ENCODE measurements at places on chromosomes 6 and 20.
A peak's percentile ranks its signal among the peaks of the same experiment; 100 is the strongest.

DNA sequence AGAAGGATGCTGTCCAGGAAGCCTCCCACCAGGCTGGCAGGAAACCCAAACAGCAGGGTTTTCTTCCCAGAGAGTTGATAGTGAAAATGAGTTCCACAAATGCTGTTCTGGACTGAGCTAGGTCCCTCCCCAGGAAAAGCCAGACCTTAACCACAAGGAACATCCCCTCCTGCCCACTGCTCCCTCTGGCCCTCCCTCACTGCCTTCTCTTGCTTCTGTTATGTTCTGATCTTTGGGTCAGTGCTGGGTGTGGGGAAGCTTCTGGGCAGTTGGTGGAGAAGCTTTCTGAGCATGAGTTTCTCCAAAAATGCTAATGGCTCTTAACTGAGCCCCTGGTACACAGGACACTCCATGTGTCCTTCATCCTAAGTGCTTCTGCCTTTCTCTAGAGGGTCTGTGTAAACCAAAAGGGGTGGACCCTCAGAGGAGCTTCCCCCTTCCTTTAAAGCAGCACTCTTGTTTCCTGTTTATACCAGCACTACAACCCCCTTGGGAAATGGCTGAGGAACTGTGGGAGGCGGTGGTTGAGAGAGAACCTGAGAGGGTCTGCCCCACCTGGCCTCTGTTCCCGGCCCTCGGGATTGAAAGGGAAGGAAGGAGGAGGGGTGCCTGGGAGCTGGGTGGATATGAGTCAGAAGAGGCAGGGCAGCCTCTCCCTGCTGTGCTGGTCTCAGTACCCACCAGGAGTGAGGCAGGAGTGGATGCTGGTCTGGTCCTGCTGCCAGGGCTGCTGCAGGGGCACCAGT, 42.0 kb downstream of the CDS2 start:
- peak; percentile 70 for DNase-seq

DNA sequence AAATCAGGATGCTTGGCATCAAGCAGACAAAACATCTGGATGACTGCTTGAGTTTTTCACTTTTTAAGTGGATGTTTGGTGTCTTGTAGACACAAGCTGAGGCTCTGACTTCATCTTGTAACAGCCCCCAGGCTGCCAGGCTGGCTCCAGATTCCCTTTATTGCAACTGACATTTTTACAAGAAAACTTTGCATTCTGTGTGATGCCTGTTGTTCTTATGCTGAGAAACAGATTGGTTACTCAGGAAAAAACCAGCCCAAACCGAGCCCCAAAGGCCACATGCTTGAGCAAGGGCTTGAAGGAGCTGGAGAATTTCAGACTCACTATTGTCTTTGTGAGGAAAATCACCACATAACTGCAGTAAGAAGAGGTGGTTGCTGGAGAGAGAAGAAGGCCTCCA, 98.4 kb upstream of the PREP start:
- no peak for DNase-seq

- no peak for DNase-seq
Measured at GRCh38 chr6:144741659-144742058, 456.5 kb downstream of the UTRN start.

GRCh38 chr6:85672050-85672449, 29.4 kb upstream of the SYNCRIP start:
- DNase-seq, result no peak

GRCh38 chr20:52539891-52540290, 348.3 kb upstream of the ZFP64 start:
- no peak for DNase-seq

DNA sequence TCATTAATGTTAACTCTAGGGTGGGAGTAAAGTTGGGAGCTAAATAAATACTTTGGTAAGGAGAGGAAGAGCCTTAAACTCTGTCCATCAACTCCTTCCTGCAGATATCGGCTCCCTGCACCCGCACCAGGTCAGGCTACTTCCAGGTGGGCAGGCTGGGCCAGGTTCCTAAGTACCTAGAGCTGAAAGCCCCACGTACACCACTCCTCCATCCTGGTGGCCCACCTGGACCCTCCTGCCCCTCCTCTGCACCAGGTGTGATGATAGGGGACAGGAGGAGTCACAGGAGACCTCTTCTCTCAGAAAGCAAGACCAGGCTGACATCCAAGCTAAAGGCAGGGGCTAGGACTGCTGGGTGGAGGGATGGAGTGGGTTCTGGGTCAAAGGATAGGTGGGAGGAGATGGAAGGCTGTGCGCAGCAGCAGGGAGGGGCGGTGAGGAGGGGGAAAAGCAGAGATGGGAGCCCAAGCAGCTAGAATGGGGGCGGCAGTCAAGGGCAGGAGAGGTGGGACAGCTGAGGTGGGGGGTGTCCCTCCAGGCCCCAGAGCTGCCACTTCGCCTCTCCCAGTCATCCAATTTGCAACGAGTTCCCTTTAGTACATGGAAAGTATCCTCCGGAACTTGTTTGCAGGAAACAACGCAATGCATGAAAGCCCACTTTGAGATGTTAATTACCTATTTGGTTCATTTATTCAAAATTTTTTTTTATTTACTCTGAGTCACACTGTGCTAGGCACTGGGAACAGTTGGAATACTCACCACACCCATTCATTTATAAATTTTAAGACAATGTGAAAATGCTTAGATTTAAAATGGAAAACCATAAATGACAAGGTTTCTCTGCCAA, 15.2 kb upstream of the TOX2 start:
- no peak for DNase-seq

DNA sequence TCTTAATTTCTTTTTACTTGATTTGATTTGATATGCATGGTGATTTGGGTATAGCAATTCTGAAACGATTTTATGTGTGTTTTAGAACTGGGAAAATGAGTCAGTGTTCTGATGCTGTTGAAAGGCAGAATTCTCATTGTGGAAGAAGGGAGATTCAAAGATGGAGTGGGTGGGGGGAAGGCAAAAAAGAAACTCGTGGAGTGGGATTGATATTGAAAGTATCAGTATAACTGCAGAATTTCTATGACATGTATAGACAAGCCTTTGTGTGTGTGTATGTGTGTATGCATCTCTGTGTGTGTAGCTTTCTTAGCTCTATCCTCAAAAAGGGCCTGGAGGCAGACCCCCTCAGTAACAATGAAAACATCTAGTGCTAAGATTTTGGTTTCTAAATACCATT, 184.3 kb upstream of the OLIG3 start:
- no peak for DNase-seq

DNA sequence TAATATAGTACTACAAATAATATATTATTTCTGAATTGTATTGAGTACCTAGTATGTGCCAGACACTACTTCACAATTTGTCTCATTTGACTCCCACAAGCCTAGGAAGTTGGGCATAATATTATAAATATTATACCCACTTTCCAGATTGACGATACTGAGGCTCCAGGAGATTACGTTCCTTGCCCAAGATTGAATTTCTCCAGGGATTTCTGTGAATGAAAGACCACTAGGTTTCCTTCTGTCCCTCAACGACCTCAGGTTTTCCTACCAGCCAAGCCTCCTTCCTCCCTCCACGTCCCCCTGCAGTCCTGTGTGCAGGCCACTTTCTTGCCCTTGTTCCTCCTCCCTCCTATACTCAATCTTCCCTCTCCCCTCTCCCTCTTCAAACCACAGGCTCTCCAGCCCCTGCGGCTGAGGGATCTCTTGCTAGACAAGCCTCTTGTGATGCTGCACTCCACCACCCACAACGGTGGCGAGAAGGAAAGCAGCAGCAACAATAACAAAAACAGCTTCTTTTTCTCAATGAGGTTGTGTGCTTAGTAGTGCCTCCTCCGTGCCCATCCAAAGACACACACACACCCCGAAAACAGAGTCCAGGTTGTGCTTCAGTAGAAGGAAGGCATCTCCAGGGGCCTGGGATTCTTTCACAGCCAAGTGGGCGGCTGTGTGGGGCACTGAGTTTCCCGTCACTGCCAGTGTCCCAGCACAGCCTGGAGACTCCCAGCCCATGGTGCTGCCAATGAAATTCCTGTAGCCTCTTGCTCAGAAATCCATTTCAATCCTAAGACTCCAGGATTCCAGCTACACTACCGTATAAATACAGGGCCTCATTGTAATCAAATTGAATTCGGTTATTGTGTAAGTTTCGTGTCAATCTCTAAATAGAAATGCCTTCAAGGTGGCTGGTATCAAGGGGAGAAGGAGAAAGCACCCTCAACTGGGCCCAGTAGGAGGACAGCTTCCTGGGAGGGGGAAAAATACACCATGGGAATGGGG, 94.4 kb downstream of the NCR2 start:
- no peak for DNase-seq

- DNase-seq, result no peak
Measured at GRCh38 chr6:32637219-32637880, at the start of gene HLA-DQA1. TSS of gene HLA-DQA1 (plus strand) at chr6:32637406. CDS start at chr6:32637459, 53 bp downstream.

- no peak for DNase-seq
Measured at GRCh38 chr6:105726902-105727655, 324.2 kb upstream of the PREP start.

DNA sequence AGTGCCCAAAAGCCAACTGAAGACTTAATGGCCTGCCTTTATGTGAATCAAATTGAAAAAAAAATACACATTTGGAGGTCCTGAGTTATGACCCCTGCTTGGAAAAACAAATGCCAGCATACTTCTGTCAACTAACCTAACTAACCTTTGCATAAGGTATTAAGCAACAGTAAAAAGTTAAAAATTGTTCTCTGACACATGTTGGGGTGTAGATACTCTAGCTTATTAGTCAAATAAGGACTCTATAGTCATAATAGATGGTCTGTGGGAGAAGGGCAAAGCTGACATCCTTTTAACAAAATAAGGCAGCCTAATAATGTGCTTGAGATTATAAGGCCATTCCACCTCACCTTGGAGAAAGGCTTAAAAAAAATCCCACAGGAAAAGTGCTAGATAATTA, 140.5 kb downstream of the HIVEP2 start:
- DNase-seq, result no peak

- DNase-seq, result peak; percentile 32
Measured at GRCh38 chr20:52190437-52191131, 995 bp downstream of the ZFP64 start.

- DNase-seq, result no peak
Measured at GRCh38 chr6:52108128-52108527, 20.7 kb upstream of the PKHD1 start.

- DNase-seq, result no peak
Measured at GRCh38 chr6:155486721-155487294, 31.2 kb upstream of the NOX3 start.

DNA sequence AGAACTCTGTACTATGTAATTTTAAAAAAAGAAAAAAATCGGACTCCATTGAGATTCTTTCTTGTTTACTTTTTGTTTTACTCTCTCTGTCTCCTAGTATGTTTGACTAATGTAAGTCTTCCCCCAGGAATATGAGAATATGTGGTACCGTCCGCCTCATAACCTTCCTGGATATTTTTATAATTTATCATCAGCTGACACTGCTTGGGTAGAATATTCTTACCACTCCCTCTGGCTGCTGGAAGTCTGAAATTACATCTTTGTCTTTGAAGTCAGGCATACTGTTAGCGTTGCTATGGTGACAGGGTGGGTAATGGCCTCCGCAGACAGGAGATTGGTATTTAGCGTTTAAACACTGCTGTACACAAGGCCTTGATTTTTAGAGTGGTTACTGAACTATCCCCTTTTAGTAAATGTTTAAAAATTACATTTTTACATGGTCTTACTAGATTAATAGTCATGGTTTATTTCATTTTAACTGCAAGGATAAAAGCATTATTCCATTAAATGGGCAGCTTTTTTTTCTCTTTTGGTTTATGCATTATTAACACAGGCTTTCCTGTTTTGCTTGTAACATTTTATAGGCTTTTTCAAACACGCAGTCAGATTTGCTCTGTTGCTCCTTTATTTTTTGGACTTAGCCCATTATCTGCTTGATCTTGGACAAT, 176.4 kb downstream of the ARID1B start:
- DNase-seq, result peak; percentile 97

GRCh38 chr6:20038410-20039204, 173.7 kb downstream of the MBOAT1 start:
- DNase-seq, result no peak

GRCh38 chr20:57163041-57163440, 103.4 kb downstream of the BMP7 start:
- DNase-seq, result no peak

DNA sequence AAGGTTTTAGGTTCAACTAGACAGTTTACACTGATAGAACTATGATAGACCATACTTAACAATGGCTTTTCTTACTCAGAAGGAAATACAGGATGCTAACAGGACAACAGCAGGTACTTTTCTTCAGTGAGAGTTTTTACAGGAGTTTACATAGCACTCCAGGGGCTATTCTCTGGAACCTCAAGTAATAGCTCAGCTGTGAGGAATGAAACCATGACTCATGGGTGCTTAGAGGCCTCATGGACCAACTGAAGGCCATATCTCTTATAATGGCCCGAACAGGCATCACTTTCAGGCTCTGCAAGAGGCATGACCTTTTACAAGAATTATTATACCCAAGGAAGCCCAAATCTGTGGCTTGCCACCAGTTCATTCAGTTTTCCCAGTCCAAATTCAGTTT, 31.8 kb downstream of the TREML1 start:
- DNase-seq, result peak; percentile 32

DNA sequence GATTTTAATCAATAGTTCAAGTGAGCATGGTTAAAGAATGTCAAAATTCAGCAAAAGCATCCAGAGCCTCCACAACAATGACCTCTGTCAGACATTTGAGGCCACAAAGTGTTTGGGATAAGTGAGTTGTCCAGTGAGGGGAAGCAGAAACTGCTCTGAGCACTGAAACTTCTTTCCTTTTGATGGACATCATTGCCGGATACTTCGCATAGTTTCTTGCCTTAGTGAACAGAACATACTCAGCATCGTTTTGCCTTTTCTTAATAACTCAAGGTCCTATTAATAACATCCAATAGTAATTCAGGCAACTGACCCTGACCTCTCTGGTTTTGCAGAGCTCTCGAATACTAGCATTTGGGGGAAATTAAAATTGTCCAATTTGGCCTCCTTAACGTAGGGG, 78.6 kb downstream of the EDN3 start:
- DNase-seq, result no peak

DNA sequence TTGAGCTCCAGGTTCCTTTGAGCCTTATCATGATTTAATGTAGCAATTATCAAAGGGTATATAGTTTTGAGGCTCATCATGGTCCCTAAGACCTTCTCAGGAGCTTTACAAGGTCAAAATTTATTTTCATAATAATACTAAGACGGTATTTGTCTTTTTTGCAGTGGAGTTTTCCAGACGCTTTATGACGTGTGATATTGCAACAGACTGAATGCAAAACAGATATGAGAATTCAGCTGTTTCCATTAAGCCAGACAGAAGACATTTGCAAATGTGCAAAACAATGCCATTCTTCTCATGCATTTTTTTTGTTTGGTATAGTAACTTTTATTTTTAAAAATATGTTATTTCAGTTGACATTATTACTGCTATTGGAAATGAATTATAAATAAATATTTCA, 24.7 kb upstream of the CNKSR3 start:
- no peak for DNase-seq

- no peak for DNase-seq
Measured at GRCh38 chr20:31641391-31641790, 3.7 kb downstream of the COX4I2 start.

- DNase-seq, result no peak
Measured at GRCh38 chr6:31470801-31471200, 27.1 kb upstream of the MICB start.
